Non-pigmented ciliary epithelial cell (primary cell): ENCODE measurements at places on chromosomes 13 and 19.
A peak's percentile ranks its signal among the peaks of the same experiment; 100 is the strongest.

DNA sequence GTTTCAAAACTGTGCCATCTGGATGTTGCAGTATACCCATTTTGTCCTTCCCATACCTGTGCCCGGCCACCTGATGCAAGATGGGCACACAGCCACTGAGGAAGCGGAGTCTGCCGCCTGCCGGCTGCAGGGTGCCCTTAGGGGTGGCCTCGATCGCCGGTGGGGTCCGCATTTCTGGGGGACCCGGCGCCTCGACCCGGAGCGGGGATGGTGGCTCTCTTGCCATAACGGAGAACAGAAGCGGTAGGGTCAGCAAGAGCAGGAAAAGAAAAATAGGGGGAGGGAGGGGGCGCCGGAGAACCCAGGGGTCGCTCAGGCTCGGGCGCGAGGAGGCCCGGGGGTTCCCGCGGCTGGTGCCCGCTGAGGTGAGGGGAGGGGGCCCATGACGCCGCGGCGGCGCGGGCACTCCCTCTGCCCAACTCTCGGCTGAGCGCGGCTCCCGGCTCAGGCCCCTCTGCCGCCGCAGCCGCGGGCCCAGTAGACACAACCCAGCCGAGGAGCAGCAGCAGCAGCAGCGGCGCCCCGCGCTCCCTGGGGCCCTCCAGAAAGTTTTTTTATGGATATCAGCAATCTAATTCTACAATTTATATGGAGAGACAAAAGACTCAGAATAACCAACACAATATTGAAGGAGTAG is 13.8 kb upstream of the CYP4F2 start:
- no peak for DNase-seq

DNA sequence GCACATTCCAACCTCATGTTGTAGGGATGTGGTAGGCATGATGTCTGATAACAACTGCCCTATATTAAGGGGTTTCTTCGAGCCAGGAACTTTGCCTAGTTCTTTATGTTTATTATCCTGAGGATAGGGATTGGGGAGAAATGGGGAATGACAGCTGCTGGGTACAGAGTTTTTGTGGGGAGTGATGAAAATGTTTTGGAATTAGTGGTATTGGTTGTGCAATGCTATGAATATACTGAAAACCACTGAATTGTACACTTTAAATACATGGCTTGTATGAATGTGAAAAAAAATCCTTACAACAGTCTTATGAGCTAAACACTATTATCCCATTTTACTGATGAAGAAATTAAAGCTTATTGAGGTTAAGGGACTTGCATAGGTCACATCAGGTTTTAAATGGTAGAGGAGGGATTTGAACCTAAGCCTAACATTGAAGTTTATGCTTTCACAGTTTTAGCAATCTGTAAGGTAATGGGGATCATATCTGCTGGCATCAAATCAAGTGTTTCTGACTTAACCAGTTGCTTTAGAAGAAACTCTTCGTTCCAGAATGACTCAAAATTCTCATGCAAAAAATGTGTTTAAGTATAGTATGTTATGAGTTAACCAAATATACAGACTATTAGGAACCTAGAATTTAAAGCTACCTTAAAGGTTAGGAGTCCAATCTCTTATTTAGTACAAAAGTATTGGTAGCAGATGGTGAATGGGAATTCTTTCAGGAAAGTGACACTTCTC is 61.4 kb downstream of the ERCC5 start:
- no peak for DNase-seq

DNA sequence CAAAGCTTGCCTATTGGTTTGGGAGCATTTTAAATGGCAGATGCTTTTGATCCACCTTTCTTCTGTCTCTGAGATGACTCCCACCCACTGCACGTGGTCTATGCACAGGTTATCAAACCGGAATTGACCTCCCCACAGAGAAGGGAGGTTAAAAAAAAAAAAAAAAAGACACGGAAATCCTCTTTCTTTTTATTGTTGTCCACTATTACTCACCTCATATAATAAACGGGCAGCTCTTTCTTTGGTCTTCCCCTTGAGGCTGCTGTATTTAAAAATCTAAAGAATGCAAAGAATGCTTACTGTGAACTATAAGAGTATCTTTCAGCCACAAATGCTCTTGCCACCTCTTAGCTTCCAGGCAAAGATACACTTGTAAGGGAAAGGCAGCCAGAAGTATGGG is 329.7 kb downstream of the NDFIP2 start:
- DNase-seq: peak; percentile 32

DNA sequence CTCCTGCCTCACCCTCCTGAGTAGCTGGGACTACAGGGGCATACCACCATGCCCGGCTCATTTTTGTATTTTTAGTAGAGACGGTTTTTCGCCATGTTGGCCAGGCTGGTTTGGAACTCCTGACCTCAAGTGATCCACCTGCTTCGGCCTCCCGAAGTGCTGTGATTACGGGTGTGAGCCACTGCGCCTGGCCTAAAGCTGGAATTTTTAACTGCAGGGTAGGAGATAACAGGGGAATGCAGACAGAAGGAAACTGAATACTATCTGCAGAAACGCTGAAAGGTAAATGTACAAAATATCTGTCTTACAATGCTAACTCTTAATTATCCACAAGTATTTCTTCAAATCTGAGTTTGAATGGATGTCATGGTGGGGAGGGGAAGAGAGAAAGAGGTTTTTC is 13.8 kb downstream of the TMTC4 start:
- no peak for DNase-seq

DNA sequence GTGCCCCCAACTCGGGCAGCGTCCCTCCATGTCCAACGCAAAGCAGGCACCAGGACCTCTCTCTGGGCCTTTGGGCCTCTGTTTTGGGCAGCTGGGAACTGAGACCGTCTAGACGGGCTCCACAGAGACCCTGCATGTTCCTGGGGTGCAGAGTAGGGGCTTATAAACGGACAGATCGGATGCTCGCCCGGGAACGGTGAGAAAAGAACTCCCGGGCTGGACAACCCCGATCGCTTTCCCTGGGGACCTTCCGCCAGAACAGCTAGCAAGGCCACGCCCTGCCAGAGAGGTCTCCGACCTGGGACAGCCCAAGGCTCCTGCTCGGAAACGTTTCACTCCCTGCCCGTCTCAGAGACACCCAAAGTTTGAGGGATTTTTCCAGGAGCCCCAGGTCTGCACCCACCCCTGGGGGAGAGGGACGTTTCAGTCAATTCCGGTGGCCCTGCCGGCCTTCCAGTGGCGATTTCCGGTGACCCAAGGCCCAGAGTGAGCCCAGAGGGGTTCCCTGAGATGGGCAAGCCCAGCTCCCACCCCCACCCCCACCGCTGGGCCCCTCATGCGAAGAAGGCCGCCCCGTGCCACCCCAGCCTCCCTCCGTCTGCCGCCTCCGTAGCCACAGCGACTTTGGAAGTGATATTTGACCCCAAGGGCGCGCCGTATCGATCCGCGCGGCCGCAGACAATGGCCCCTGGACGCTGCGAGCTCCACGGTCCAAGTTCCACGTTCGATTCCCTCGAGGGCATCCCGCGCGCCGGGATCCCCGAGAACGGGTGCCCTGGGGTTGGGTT is 1.7 kb downstream of the NR2F6 start:
- no peak for DNase-seq
